Type B pancreatic cell (in vitro differentiated cells): ENCODE measurements at places on chromosomes 4 and X. TPM values are rescaled to one million over a fixed set of nuclear protein-coding genes. Genes with fewer than 3 reads are reported as not detected.

PCGF3 gene
- 64.3 and 66.7 TPM in 2 replicates for total RNA-seq

TEX11 gene
- 0.12 TPM in 1 of 2 replicates, not detected in the other for total RNA-seq

SASH3 gene
- not detected in 2 replicates for total RNA-seq

AFP gene
- total RNA-seq: 67.6 and 532 TPM in 2 replicates

OTUD4 gene
- total RNA-seq: 38.8 and 39.0 TPM in 2 replicates

DNA sequence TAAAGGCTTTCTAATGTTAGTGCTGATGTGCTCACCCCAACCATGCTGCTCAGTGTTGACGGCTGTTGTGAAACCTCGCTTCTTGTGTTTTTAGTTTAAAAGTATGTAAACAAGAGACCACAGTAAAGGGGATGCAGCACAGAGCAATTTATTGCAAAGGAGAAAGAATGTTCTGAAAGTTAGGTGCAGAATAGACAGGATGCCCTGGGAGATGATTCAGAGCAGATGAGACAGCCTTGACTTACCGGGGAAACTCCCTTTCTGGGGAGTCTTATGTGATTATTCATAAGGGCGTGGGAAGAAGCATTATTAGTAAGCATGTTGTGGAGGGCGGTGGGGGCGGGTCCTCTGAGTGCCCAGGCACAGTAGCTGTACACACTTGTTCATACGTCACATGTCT lies 47.7 kb downstream of the EVC start:
- no peak for DNase-seq

DNA sequence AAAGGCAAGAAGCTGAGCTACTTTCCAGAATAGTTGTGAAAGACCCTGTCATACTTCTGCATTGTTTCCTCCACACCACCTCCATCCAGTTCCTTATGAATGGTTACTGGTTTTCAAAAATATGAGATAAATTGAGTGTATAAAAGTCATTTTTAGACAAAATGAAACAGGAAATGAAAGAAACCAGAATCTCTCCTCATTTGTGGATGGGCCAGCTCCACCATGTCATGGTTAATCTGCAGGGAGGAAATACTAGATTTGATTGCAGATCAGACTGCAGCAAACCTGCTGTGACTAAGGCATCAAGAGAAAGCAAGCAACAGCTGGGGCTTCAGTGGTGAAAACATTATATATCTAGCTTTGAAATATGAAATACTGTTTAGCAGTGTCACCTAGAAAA lies 23.8 kb downstream of the F9 start:
- no peak for DNase-seq

DNA sequence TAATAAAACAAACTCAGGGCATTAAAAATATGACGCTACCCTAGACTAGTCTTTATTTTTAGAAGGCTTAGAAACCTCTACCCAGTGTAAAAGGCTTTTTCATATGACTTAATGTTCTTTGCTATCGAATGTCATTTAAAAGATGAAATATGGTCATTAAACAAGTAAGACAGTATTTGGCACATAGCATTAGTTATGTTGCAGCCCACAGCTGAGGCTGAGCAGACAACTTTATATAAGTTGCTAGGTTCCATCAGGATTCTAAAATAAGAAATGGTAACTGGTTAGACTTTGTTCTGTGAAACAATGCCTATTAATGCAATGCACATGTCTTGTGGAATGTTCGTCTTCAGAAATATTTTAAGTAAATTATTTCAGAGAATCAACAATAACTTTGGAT lies 10.4 kb upstream of the PRSS12 start:
- no peak for DNase-seq

DNA sequence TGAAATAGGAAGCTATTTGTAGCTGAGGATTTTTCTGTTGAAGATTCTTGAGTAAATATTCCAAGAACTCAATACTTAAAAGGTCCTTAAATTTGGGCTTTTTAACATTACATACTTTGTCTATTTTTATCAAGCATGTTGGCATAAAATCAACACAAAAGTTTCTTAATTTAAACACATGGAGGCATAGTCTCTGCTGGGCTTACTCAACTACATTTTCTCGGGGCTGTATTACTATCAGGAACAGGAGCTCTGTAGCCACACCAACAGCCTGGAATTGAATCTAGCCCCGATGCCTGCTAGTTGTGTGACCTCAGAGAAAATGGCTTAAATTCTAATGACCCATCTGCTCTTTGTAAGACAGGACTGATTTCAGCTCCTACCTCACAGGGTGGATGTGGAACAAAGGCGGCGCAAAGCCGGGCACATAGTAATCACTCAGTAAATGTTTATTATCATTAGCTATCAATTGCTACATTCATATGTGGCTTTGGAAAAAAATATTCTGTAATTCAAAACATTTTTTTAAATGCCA lies 207.0 kb downstream of the NSUN7 start:
- no peak for DNase-seq

GRCh38 chrX:40199704-40200103 lies 101.9 kb upstream of the BCOR start:
- DNase-seq: no peak

GRCh38 chr4:55615008-55615407 lies 21.1 kb downstream of the NMU start:
- DNase-seq: no peak

DNA sequence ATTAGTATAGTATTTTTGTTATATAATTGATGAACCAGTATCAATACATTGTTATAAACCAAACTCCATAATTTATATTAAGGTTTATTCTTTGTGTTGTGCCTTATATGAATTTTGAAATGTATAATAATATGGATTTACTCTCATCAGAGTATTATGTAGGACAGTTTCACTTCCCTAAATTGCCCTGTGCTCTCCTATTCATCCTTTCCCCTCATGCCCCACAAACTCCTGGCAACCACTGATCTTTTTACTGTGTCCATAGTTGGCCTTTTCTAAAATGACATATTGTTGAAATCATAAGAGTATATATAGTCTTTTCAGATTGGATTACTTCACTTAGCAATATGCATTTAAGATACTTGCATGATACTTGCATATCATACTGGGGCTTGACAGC lies 958.1 kb upstream of the GRID2 start:
- DNase-seq: no peak

GRCh38 chr4:86970447-86971354 lies 35.9 kb downstream of the AFF1 start:
- DNase-seq: no peak

DNA sequence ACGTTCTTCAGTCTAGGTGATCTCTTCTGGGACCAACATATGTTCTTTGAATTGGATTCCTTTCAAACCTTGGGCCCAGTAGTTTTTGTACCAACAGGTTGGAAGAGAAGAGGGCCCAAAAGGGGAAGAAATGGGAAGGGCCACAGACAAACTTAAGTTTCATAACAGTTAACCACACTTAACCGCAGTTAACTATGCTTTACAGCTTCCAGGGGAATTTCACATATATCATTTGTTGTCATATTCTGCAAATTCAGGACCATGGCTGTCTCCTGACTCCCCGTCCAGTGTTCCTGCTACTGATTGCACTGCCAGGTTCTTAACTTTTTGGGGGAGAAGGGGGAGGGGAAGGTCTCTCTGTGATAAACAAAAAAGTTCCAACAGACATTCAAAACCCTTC lies 34.6 kb downstream of the RTL5 start:
- no peak for DNase-seq

- DNase-seq: no peak
These were observed 13.2 kb downstream of the RNF150 start for GRCh38 chr4:141120036-141120593.
